ENCODE measurements at places on chromosomes 3 and 15.

DNA sequence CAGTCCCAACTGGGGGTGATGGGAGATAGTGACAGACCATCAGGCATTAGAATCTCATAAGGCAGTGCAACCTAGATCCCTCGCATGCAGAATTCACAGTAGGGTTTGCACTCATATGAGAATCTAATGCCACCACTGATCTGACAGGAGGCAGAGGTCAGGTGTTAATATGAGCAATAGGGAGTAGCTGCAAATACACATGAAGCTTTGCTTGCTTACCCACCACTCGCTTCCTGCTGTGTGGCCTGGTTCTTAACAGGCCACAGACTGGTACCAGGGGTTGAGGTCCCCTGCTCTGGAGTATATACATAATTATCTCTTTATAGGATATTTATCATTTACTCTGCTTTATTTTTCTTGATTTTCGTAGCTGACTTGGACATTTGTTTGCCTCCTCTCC is 36.0 kb upstream of the ZMAT3 start:
- DNase-seq = no peak

DNA sequence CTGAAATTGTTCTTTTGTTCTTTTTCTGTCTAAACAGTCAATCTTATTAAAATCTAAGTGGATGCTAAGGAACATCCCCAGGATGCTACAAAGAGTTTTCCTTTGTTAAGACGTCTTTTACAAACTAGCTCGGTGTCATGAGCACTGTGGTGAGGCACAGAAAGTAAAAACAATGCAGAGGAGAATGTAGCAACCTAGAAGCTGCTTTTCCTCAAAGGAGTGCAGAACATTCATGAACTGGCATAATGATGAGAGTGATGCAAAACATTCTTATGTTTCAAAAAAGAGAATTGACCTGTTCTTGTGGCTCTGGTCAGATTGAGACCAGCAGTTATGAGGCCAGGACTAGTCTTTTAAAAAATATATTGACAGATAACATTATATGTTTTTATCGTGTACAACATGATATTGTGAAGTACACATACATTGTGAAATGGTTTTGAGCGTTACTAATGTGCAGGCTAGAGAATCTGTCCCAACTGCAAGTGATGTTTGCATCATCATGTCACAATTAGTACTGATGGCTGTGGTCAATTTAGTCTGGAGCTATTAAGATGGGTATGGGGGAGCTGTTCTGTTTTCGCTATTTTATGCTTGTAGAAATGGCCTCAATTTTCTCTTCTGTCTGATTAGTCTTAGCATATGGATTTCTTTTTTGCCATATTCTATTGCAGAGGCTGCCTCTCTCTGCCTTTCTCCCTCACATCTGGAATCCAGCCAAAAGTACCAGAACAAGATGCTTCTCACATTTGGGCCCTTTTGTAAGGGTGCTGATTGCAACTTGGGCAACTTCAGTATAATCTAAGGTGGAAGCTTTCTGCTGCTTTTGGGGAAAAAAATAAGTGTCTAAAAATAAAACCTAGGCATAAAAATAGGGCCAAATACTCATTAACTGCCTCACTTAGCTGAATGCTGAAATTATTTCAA is 50.2 kb downstream of the HHLA2 start:
- DNase-seq = no peak

DNA sequence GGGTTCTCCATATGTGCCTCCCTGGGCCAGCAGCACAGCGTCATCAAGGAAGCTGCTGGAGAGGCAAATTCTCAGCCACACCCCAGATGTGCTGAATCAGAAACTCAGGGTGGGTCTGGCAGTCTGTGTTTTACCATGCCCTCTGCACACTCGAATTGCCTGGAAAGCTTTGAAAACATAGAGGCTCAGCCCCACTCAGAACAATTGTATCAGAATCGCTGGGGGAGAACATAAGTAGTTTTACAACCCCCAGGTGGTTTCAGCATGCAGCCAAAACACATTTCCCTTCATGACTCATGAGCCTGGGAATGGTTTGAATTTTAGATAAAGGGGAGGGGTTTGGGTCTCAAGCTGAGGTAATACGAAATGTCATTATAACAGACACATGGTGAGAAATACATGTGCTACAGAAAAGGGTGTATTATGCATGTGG is 9.6 kb downstream of the TGM4 start:
- no peak for DNase-seq

GRCh38 chr3:172536993-172537419 is 13.8 kb upstream of the TNFSF10 start:
- no peak for DNase-seq

- no peak for DNase-seq
Measured at GRCh38 chr3:89682556-89682955, 575.1 kb downstream of the EPHA3 start.

DNA sequence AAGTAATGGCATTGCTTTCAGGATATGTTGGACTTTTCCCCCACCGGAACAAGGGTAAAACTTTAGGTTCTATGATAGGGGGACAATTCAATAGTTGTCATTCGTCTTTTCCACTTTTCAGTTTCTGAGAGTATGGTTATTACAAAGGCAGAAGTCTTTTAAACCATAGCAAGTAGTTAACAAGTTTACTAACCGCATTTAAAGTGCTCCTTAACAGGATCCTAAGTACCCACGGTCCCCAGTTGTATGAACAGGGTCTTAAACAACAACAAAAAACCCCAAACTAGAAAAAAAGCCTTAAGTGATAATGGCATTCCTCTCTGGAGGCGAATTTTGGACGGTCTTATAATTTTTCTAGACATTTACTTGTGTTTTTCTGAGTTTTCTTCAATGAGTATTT is 831 bp downstream of the IFT57 start:
- no peak for DNase-seq

GRCh38 chr15:60392986-60393790 is 4.6 kb downstream of the ANXA2 start:
- no peak for DNase-seq

- DNase-seq = no peak
Measured at GRCh38 chr3:26145769-26146168, 355.9 kb downstream of the OXSM start.

Data from activated T-helper 2 cell treated with anti-CD3 and anti-CD28 coated beads, Interferon-gamma antibody, Interleukin-2, Interleukin-4, amounts not matched to agents 10 μg/mL and 5 μg/mL and 100 μg/mL, durations not matched to agents 14 hours and 24 hours and 36 hours (primary cell).